ENCODE measurements at places on chromosomes 7 and 10.

- peak; percentile 22 for DNase-seq
Measured at GRCh38 chr7:158957921-158958491, 101.6 kb downstream of the DYNC2I1 start.

DNA sequence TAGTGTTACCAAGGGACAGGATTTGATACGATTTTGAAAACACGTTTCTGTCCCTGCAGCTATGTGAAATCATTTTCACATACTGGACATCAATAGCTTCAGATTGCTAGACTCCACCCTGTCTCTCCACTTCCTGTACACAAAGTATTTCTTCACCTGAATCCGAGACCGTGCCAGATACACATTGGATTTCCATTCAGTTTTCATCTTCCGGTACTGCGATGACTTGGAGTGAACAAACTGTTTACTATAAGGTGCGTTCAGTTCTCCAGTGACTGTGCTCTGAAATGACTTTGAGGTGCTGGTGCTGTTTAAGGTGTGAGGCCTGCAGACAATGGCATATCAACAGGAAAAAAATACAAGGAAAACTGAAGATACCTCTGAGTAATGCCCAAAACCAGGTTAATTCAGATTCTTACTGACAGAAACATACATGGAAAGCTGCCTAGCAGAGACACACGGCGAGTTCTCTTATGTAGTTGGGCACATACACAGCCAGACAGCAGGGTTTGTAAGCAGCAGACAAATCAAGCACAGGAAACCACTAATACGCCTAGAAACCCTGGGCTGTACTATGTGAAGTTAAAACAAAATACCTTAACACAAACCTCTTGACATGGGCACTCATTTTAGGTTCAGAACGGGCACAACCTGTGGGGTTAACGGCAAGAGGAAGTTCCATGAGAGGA lies 119.2 kb downstream of the GALNT11 start:
- no peak for DNase-seq

GRCh38 chr10:61964949-61965702 lies 63.6 kb downstream of the ARID5B start:
- DNase-seq = no peak

DNA sequence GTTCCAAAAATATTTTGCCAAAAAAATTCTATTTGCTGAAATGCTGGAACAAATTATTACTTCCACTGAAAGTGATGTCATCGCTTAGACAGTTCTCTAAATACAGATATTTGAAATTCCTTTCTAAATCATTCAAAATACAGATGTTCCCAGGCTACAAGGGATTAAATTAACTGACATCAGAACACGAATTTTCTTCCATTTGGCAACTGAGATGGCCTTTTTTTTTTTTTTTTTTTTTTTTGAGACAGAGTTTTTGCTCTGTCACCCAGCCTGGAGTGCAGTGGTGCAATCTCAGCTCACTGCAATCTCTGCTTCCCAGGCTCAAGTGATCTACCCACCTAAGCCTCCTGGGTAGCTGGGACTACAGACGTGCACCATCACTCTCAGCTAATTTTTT lies 57.0 kb downstream of the P4HA1 start:
- no peak for DNase-seq

- DNase-seq = no peak
Measured at GRCh38 chr7:41536873-41537665, 165.8 kb downstream of the INHBA start.

DNA sequence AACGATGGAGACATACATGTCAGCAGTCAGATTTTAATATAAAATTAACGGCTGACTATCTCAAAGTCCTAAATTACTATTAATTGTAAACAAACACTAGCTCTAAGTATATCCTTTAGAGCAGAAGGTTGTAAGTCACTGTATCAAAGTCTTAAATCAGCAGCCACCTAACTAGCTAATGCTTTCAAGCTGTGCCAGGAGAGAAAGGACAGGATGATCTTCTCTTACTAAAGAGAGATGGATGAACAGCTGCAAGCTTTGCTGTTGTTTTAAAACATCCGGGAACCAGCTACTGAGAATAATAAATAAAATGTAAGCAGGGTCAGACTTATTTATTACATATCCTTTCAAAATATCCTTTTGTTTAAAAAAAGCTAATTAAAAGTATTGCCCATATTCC lies 24.0 kb upstream of the ABLIM1 start:
- no peak for DNase-seq

DNA sequence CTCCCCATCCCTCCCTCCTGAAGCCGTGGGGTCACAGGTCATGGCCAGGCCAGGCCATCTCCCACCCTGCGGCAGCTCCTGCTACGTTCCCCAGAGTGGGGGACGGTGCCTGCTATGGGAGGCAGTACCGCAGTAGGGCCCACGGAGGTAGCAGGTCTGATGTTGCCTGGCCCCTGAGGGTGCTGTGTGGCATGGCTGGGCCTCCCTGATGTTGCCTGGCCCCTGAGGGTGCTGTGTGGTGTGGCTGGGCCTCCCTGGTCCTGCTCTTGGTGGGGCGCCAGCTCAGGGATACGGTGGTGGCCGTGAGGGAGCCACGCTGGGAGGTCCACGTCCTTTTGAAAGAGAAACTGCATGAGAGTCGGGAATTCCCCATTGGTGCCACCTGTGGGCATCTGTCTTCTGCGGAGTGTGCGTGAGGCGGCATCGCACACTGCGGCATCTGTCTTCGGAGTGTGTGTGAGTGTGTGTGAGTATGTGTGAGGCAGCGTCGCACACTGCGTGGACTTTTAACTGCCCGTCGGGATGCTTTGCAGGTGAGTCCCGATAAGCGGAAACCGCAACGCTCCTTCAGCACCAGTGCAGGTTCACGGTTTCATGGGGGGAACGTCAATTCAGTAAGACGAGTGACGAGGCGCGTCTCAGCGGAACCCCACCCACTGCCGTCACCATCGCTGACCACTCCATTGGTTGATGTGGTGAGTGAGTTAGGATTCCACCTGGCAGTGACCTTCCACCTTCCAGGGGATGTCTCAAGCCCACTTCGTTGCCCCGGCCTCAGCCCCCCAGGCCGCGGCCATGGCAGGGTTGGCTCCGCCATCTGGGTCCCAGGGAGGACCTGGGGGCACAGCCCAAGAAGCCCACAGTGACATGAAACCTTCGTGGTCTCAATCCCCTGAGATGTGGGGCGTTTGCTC lies 51.2 kb upstream of the CFAP46 start:
- DNase-seq = no peak

GRCh38 chr10:119090968-119091367 lies 10.4 kb upstream of the EIF3A start:
- no peak for DNase-seq

- DNase-seq = no peak
Measured at GRCh38 chr7:141251957-141252356, 178.1 kb downstream of the TMEM178B start.

- no peak for DNase-seq
Measured at GRCh38 chr10:84863675-84864074, 535.3 kb downstream of the CCSER2 start.

DNA sequence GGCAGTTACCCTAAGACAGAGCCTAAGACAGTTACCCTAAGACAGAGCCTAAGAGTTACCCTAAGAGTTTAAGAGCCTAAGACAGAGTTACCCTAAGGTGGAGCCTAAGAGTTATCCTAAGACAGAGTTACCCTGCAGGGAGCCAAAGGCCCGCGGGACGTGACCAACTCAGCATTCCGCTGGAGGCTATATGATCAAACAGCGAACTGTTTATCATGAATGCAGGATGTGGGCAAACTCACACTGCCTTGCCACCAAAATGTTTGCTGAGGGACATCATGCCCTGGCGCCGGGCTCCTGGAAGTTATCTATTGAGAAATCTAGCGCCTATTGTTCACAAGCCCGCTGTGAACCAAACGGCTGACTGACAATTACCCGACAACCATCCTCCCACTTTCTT lies 49.9 kb downstream of the BLVRA start:
- no peak for DNase-seq

All from stimulated activated CD4-positive, alpha-beta T cell treated with anti-CD3 and anti-CD28 coated beads, Interleukin-15, amount 100 ng/mL, for 48 hours (primary cell).